ENCODE measurements at places on chromosomes 1 and 21.

DNA sequence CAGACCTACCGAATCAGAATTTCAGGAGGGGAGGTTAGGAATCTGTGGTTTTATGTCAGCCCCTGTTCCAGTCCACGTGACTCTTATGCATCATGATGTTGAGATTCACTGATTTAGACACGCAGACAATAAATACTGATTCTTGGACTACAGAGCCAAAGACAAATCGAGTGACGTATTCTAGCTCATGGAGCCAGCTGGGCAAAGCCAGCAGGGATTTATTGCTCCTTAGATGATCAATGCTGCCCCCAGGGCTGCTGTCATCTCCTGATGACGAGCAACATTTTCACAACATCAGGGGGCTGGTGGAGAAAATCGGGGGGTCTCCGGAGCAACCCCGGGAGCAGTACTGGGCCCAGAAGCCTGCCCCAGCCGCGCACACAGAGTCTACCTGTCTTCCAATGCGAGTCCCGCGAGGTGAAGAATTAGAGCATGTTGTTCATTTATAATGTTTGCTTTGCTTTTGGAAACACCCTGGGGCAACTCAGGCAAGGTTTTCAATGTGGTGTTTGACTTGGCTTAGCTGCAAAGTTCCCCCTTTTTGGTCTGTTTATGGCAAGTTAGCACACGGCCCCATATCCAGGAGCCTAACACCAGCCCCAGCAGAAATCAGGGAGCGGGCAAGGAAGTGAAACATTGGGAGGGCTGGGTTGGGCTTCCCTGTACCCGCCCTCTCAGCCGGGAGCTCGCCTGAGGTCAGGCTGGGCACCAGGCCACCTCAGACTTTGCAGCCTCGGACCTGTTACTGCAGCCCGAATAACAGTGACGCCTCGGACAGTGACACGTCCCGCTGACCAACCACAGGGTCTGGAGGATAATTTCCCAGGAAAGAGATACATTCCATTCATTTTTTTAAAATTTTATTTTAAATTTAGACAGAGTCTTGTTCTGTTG, 19.9 kb upstream of the CLDN14 start:
- H3K27me3 ChIP-seq, result no peaks in the 10 kb centered on the region
- no peak overlapping the region for H3K4me3 ChIP-seq
- DNase-seq, result no peak
- H3K4me1 ChIP-seq, result no peaks in the 10 kb centered on the region
- no peak overlapping the region for H3K27ac ChIP-seq
- H3K36me3 ChIP-seq, result no peaks in the 10 kb centered on the region

- no peaks in the 10 kb centered on the region for H3K27me3 ChIP-seq
- no peak for DNase-seq
- H3K4me1 ChIP-seq, result no peaks in the 10 kb centered on the region
Observed at GRCh38 chr1:232722626-232723025, 82.6 kb upstream of the MAP10 start.

GRCh38 chr1:161223805-161224694, 622 bp upstream of the APOA2 start:
- H3K4me1 ChIP-seq, result peaks cover 11% of the 10 kb centered on the region
- DNase-seq, result no peak
- H3K4me3 ChIP-seq, result no peak overlapping the region
- peaks cover 4% of the 10 kb centered on the region for H3K27me3 ChIP-seq

GRCh38 chr1:150106341-150106740, 38.8 kb downstream of the VPS45 start:
- H3K27ac ChIP-seq, result no peak overlapping the region
- H3K4me1 ChIP-seq, result peaks cover 7% of the 10 kb centered on the region
- H3K27me3 ChIP-seq, result no peaks in the 10 kb centered on the region
- H3K4me3 ChIP-seq, result no peak overlapping the region

- no peak for DNase-seq
- peaks cover 6% of the 10 kb centered on the region for H3K27me3 ChIP-seq
- H3K36me3 ChIP-seq, result no peaks in the 10 kb centered on the region
- no peak overlapping the region for H3K4me3 ChIP-seq
- no peaks in the 10 kb centered on the region for H3K4me1 ChIP-seq
- H3K27ac ChIP-seq, result no peak overlapping the region
Observed at GRCh38 chr1:32533792-32534327, 5.4 kb upstream of the ZBTB8A start.

- no peak overlapping the region for H3K27ac ChIP-seq
- H3K36me3 ChIP-seq, result no peaks in the 10 kb centered on the region
- no peak for DNase-seq
- no peaks in the 10 kb centered on the region for H3K27me3 ChIP-seq
Observed at GRCh38 chr1:111354584-111354983, 63.9 kb downstream of the CHIA start.

GRCh38 chr1:151196292-151196800, 2.0 kb upstream of the PIP5K1A start:
- H3K4me3 ChIP-seq, result no peak overlapping the region
- DNase-seq, result peak; percentile 45
- H3K36me3 ChIP-seq, result peaks cover 6% of the 10 kb centered on the region

GRCh38 chr1:162191396-162192305, 122.2 kb downstream of the NOS1AP start:
- peaks cover 18% of the 10 kb centered on the region for H3K4me1 ChIP-seq
- H3K4me3 ChIP-seq, result no peak overlapping the region
- H3K27me3 ChIP-seq, result no peaks in the 10 kb centered on the region

DNA sequence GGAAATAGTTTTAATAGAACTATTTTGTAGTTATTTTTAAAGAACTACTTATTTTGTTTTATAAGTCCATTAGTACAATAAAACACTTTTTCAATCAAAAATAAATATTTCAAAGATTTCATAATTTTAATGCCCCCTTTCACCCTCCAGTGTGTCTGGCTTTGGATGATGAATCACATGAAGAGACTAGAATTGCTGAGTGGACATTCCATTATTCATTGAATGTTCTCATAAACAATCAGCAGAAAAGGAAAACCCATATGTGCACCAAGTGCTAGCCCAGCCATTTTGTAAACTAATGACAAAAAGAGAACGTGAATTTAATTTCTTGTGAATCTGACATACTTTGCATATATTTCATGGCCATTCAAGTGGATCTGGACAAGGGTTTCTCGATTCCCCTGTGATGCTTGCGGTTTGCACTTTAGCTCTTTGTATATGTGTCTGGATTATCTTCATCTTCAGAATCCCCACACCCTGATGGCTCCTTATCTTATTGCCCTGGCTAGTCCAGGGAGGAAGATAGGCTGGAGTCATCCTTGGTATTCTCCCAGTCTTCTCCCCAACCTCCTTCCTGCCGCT, 20.7 kb upstream of the CHIA start:
- no peak overlapping the region for H3K4me3 ChIP-seq
- H3K27me3 ChIP-seq, result no peaks in the 10 kb centered on the region
- no peak overlapping the region for H3K27ac ChIP-seq

DNA sequence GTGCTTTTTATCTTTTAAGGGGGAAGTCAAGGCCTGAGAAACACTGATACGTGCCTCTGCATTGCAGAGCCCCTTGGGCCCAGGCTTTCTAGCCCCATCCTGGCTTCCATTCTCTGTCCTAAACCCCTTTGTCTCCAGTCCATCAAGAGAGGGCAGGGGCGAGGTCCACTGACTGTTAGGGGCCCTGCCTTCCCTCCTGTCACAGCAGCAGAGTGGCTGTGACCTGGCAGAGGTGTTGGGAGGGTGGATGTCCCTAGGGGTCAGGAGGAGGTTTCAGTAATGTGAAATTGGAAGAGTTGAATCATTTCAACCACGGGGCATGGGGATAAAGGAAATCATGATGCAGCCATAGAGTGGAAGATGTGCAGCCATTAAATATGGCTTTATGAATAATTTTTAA, 24.0 kb downstream of the SOX13 start:
- peaks cover 33% of the 10 kb centered on the region for H3K4me1 ChIP-seq
- no peak overlapping the region for H3K27ac ChIP-seq
- no peak for DNase-seq
- no peaks in the 10 kb centered on the region for H3K36me3 ChIP-seq
- H3K27me3 ChIP-seq, result no peaks in the 10 kb centered on the region

GRCh38 chr1:41174170-41174569, 67.9 kb downstream of the SCMH1 start:
- DNase-seq, result no peak
- H3K4me1 ChIP-seq, result no peaks in the 10 kb centered on the region
- no peak overlapping the region for H3K4me3 ChIP-seq
- peaks cover 19% of the 10 kb centered on the region for H3K36me3 ChIP-seq
- H3K27ac ChIP-seq, result no peak overlapping the region
- no peaks in the 10 kb centered on the region for H3K27me3 ChIP-seq

DNA sequence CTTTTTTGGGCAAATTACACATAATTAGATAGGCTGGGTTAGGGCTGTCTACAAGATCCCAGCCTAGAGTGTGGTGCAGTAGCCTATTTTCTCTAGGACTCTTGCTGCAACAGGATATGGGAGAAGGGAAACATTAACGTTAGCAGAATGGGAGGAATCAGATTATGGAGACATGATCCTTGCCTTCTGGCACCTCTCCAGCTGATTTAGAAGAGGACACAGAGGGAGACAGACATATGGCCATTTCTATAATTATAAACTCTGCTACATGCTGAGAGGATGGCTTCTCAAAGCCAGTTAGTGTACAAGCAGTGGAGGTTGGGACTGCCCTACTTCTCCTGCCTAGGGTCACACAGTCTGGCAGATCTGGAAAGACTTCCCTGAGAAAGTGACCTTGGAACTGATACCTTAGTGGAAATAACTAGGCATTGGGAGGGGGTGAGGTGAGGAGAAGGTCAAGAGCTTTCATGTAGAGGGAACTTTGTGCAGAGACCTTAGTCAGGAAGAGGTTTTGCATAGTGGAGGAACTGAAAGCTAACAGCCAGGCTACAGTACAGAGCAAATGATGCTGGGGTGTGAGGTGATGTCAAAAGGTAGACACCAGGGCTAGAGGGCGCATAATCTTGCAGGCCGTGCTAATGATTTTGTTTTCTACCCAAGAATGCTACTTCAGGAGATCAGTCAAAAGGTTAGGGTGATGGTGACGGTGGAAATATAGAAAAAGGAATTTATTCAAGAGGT, 1.2 kb upstream of the CD1D start:
- H3K27me3 ChIP-seq, result peaks cover 7% of the 10 kb centered on the region
- H3K27ac ChIP-seq, result no peak overlapping the region
- no peaks in the 10 kb centered on the region for H3K36me3 ChIP-seq
- no peaks in the 10 kb centered on the region for H3K4me1 ChIP-seq

DNA sequence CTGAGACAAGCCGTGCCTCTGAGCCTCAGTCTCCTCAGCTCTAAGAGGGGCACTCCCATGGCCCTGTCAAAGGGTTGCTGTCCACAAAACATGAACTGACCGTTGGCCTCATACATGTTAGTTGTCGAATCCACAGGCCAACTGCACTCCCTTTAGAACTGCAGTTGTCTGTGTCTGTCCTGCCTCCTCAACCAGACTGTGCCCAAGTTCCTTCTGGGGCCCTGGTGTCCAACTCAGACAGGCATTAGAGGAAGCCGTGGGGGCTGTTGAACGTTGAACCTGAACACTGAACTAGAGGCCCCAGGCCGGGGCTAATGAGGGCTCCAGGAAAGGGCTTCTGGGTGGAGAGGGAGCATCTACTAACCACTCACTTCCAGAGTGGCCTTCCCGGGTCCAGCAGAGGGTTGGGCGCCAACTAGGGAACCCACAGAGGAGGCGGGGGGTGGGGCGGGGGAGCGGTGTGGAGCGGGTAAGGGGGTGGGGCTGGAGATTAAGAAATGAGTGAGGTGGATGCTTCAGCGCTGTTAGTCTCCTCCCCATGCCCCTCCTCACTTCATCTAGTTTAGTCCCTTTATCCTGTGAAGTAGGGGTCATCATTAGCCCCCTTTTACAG, at the start of gene RAB42:
Gene RAB42 (plus strand): TSS at position 558 of the 613 bp plus-strand sequence. CDS start 247 bp downstream, outside the sequence.
- H3K4me3 ChIP-seq, result peak within 1 kb of the TSS; percentile 33
- H3K27ac ChIP-seq, result no peak within 1 kb of the TSS
- no peaks in the 10 kb centered on the region for H3K36me3 ChIP-seq
- DNase-seq, result no peak
- no peaks in the 10 kb centered on the region for H3K27me3 ChIP-seq
- peaks cover 2% of the 10 kb centered on the region for H3K4me1 ChIP-seq

GRCh38 chr1:43348809-43349593, 9.8 kb upstream of the CDC20 start:
- peak overlapping the region; percentile 97 for H3K27ac ChIP-seq
- DNase-seq, result peak; percentile 89
- H3K36me3 ChIP-seq, result no peaks in the 10 kb centered on the region

- no peak overlapping the region for H3K27ac ChIP-seq
- H3K27me3 ChIP-seq, result no peaks in the 10 kb centered on the region
- no peaks in the 10 kb centered on the region for H3K36me3 ChIP-seq
Observed at GRCh38 chr1:23664837-23665795, 26.5 kb upstream of the RPL11 start.

DNA sequence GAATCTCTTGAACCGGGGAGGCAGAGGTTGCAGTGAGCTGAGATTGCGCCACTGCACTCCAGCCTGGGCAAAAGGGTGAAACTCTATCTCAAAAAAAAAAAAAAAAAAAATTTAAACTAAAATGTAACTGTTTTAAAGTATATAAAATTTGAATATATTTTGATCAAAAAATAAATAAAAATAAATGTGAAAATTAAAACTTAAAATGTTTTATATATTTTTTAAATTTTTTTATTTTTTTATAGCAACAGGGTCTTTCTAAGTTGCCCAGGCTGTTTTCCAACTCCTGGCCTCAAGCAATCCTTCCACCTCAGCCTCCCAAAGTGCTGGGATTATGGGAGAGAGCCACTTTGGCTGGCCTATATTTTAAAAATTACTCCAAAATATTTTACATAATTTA, 15.2 kb upstream of the FAM76A start:
- no peaks in the 10 kb centered on the region for H3K36me3 ChIP-seq
- no peak overlapping the region for H3K27ac ChIP-seq
- H3K4me1 ChIP-seq, result peaks cover 2% of the 10 kb centered on the region
- DNase-seq, result no peak
- no peaks in the 10 kb centered on the region for H3K27me3 ChIP-seq

DNA sequence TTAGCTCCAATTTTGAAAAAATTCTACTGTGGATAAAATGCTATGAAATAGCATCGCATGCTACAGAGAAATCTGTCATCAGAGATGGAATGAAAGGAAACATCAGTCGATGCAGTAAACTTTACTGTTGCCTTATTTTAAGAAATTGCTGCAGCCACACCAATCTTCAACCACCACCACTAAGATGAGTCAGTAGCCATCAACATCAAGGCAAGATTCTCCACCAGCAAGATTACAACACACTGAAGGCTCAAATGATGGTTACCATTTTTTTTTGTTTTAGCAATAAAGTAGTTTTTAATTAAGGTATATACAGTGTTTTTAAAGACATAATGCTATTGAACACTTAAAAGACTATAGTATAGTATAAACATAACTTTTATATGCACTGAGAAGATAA, 95.6 kb upstream of the JUN start:
- no peak overlapping the region for H3K4me3 ChIP-seq
- no peaks in the 10 kb centered on the region for H3K27me3 ChIP-seq
- DNase-seq, result no peak
- no peak overlapping the region for H3K27ac ChIP-seq
- no peaks in the 10 kb centered on the region for H3K36me3 ChIP-seq

GRCh38 chr1:86913399-86913895, 479 bp downstream of the SELENOF start:
- peak overlapping the region; percentile 78 for H3K4me3 ChIP-seq
- H3K36me3 ChIP-seq, result peaks cover 1% of the 10 kb centered on the region
- no peak for DNase-seq
- peak overlapping the region; percentile 1 for H3K27ac ChIP-seq

GRCh38 chr1:91741301-91741700, 144.7 kb downstream of the TGFBR3 start:
- no peak overlapping the region for H3K27ac ChIP-seq
- DNase-seq, result no peak
- no peaks in the 10 kb centered on the region for H3K27me3 ChIP-seq
- no peaks in the 10 kb centered on the region for H3K36me3 ChIP-seq
